ENCODE measurements at places on chromosomes 2 and 18. TPM values are rescaled to one million over a fixed set of nuclear protein-coding genes. Genes with fewer than 3 reads are reported as not detected.

The ALLC gene
- not detected for total RNA-seq

The C2orf92 gene
- 12.5 TPM for total RNA-seq

The GREB1L gene
- 1.0 TPM for total RNA-seq

The SPAG16 gene
- 18.5 TPM for total RNA-seq

The SP140 gene
- 3.7 TPM for total RNA-seq

The LRRTM1 gene
- 0.12 TPM for total RNA-seq

The MLPH gene
- total RNA-seq: 121 TPM

Data from mucosa of descending colon (tissue), 3 donors.